ENCODE measurements at places on chromosomes 3 and 15. TPM values are rescaled to one million over a fixed set of nuclear protein-coding genes. Genes with fewer than 3 reads are reported as not detected.

Gene ACAD9
- 27.1 TPM for total RNA-seq

Gene ZNF106
- 14.1 TPM for total RNA-seq

Gene CACNA2D3
- 0.05 TPM for total RNA-seq

Gene KPNA4
- total RNA-seq: 34.2 TPM

Gene ZNF662
- not detected for total RNA-seq

Gene PLCH1
- total RNA-seq: 1.0 TPM
